ENCODE measurements at places on chromosomes 11 and 22. TPM values are rescaled to one million over a fixed set of nuclear protein-coding genes. Genes with fewer than 3 reads are reported as not detected.

The CCDC90B gene
- total RNA-seq = 67.4 TPM

The RAG2 gene
- total RNA-seq = 0.25 TPM

The C11orf86 gene
- not detected for total RNA-seq

The CASP1 gene
- 1.8 TPM for total RNA-seq

The RAPSN gene
- 0.63 TPM for total RNA-seq

The OR56A1 gene
- 0.06 TPM for total RNA-seq

The EFCAB6 gene
- total RNA-seq = 41.3 TPM

The CWF19L2 gene
- total RNA-seq = 26.0 TPM

The CYB561A3 gene
- total RNA-seq = 41.7 TPM

The IGLL1 gene
- 6.9 TPM for total RNA-seq

The DUSP8 gene
- 8.5 TPM for total RNA-seq

The GGT5 gene
- 22.9 TPM for total RNA-seq

The FREY1 gene
- 19.2 TPM for total RNA-seq

The PNPLA3 gene
- total RNA-seq = 1.7 TPM

The TRIM48 gene
- total RNA-seq = not detected

The TMEM191B gene
- total RNA-seq = 79.9 TPM

The SOX10 gene
- 5.0 TPM for total RNA-seq

The NRXN2 gene
- total RNA-seq = 32.6 TPM

The HINFP gene
- 58.3 TPM for total RNA-seq

The DMC1 gene
- 8.9 TPM for total RNA-seq
